ENCODE measurements at places on chromosomes 13 and 19.

- no peak for DNase-seq
These were observed 1.2 kb downstream of the KCNRG start for GRCh38 chr13:50016444-50016843.

- DNase-seq: no peak
These were observed 142.2 kb downstream of the IRS2 start for GRCh38 chr13:109644069-109644750.

GRCh38 chr19:6717441-6717971, 2.9 kb downstream of the C3 start:
- DNase-seq: no peak

DNA sequence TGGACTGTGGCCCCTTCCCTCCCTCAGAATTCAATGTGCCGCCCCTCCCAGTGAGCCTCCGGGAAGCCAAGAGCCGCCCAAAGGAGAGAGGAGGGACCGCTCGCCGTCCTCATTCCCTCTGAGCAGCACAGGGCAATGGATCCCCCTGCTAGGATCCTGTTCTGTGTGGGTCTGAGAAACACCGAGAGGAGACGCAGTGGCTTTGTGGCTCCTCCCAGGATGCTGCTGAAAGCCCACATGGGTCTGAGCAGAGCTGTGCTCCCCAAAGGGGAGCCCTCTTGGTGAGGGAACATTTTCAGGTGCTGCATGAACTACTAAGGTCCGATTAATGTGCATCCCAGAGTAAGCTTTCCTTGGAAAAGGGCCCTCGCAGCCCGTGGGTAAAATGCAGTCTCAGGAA, 30.4 kb downstream of the DHRS12 start:
- DNase-seq: no peak

DNA sequence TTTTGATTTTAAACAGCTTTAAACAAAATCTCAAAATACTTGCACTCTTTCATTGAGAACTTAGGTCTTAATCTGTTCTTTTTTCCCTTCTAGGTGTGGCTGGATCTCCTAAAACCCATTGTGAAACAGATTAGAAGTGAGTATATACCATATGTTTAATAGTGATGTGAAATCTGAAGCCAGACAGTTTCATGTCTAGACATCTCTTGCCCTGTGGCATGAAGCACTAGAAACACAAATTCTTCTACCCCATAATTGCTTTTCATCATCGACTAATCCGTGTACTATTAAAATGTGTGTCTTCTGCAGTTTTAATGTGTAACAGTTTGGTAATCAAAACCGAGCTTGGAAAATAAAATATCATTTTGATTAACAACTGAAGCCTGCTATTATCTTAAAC, 188.2 kb upstream of the RNF113B start:
- no peak for DNase-seq

- DNase-seq: peak; percentile 69
These were observed 1.3 kb downstream of the BICRA start for GRCh38 chr19:47609906-47610894.

GRCh38 chr19:11256189-11256588, 6.1 kb downstream of the DOCK6 start:
- no peak for DNase-seq

DNA sequence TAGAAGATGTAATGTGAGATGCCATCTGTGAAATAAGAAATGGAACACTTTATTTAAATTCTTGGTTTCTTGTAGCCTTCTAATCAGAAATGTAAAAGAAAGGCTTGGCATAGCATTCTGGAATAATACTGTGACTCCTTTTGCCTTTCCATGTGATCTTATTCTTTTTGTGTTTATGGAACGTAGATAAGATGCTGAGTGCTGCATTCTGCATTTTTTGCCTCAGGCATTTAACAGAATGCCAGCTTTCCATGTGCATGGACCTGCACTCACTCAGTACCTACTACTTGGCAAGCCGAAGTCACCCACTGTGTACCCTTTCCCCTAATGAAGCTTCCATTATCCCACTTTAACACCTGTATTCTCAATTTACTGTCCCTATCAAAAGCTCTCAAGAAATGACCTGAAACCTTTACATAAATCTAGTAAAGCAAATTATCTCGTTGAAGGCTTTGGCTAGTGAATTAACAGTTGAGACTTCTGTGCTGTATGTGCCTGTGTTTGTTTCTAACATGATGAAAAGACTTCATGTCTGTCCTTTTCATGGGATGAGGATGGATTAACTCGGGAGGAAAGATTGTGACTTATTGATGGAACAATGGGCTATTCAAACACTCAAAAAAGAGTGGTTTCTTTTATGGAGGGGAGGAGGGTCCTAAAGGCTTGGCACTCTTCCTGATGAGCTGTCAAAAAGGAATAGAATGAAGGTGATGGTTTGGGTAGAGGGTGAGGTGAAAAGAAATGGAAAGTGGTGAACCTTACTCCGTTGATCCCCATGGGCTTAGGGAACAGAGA, 44.7 kb upstream of the FRY start:
- DNase-seq: no peak
